ENCODE measurements at places on chromosomes 1 and 21.

- DNase-seq, result peak; percentile 63
Observed at GRCh38 chr1:81954534-81955020, 153.8 kb downstream of the ADGRL2 start.

DNA sequence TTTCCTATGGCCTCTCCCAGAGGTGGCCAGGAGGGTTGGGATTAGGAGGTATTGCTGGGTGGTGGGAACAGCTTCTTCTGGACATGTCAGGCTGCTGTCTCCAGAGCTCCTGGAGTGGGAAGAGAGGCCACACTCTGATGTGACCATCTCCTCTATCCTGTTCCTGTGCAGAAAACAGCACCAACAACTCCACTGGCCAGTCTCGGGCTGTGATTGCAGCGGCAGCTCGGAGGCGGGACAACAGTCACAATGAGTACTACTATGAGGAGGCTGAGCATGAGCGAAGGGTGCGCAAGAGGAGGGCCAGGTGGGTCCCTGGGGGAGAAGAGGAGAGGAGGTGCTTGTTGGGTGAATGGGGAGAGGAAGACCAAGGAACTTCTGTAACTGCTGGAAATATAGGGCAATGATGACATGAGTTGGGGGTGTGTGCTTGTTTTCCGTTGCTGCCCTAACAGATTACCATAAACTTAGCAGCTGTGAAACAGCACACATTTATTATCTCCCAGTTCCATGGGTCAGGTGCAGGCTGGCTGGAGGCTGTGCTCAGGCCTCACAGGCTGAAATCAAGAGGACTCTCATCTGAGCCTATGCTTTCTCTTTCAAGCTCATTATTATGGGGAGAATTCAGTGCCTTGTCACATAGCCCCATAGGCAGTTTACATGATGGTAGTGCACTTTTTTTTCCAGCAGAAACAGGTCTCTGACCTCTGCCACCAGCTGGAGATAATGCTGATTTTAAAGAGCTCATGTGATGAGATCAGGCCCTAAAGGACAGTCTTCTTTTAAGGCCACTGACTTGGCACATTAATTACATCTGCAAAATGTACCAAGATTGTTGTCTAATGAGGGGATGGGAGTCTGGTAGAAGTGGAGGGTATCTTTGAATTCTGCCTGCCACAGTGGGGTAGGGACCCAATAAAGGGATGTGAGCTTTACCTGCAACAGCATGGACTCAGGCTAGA, 20.8 kb downstream of the VANGL2 start:
- no peak for DNase-seq

DNA sequence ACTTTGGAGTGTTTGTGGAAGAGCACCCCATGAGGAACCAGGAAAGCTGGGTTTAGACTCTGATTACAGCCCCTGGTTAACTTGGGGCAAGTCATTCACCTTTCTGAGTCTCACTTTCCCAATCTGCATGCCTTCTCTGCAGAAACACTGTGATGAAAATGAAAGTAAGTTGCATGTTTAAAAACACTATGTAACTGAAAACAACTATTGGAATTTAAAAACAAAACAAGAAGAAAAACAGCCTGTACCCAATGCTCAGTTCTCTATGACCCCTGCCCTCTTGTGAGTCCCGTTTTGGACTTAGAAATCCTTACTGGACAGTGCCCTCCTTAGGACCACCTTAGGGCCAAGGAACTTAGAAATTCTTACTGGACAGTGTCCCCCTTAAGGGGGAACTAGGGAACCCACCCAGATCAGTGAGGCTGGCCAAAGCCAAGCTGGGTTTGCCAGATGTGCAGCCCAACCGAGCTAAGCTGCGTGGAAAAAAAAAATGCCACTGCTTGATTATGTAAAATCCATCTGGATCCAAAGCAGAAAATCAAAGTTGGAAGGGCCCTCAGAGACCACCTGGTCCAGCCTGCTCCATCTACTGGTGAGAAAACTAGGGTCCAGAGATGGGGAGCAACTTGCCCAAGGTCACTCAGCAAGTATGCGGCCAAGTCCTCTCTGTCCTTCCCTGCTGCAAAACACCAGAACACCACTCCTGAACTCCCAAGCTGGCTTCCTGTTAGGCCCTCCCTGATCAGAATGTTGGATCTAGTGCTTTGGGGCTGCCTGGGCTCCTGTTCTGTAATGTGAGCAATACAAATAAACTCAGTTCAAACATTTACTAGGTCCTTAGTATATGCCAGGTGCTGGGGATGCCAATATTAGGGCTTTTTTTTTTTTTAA, 77.7 kb downstream of the MRPL37 start:
- no peak for DNase-seq

DNA sequence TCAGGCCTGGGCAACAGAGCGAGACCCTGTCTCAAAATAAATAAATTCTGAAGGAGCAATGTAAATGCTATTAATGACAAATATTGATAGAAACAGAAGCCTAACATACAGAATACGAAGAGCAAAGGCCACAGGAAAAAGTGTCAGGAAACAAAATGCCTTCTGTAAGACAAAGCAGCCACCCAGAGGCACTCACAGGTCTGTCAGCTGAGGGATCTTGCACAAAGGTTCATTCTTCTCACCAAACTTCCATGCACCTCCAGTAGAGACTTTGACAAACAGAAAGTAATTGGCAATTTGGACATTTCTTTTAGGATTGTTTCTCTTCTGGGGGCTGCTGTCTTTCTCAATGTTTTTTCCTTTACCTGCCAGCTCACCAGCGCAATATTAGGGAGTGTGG, 1.2 kb upstream of the ALDH9A1 start:
- no peak for DNase-seq

- no peak for DNase-seq
Observed at GRCh38 chr1:225572422-225572821, 80.5 kb downstream of the ENAH start.

GRCh38 chr1:59126366-59126765, 170.5 kb upstream of the FGGY start:
- no peak for DNase-seq

DNA sequence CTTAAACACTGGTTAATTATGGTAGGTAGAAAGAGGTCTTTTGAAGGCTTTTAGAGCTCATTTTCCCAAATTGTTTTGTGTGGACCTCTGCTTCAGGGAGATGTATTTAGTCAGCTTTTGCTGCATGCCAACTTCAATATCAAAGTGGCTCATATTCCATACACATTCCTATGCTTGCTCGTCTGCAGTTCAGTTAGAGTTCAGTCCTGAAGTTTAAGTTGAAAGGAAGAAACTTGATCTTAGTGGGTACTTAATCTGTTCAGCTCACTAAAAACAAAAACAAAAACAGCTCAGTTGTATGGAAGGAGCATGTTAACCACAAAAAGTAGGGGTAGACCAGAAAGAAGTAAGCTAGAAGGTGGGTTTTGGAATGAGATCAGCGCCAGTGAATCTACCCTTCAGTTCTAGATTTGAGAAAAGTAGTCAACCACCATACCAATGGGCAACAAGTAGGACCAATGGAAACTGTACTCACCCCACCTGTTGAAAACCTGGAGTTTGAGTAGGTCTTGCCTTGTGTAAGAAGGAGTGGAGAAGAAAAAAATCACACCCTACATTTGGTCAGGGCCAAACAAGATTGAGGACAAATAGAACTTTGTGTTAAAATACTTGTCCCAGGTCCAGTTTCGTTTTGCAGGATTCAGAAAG, 58.0 kb downstream of the LEPR start:
- DNase-seq, result no peak

DNA sequence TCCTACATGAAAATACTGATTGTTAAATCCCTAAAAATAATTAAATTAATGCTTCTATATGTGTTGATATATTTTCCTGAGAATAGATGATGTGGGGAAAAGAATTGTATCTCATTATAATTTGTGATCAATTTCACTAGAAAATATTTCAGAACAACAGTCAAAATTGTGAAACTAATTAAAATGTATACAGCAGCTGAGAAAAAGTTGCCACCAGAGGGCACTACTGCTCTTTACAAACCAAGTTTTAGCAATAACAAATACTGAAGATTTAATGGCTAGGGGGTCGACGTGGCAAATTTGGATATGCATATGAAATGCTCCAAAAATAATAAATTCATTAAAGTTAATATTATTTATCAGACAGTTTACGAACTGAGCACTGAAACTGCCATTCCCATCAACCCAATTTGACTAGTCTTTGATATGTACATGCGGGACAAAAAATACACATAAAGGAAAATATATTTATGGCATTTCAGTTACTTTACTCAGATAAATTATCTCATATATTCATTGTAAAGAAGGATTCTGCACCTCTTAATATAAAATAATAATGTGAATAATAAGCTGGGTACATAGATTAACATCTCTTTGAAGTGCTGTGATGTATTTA, 96.3 kb upstream of the TMPRSS15 start:
- DNase-seq, result peak; percentile 78

DNA sequence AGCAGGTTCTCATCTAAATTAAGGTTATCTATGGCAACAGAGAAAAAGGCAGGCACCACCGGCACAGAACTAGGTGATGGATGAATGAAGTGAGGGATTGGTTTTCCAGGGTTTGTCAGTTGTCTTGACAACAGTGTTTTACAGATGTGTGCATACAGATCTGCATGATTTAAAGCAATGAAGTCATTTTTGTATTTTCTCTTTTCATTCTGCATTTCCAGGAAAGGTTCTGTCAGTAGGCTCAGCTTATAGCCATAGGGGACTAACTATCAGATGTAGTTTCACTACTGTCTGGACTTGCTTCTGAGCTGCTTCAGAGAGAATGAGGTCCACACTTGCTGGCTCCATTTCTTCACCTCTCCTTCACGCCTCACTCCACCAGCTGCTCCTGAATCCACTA, 98.2 kb upstream of the LMO4 start:
- DNase-seq, result no peak

DNA sequence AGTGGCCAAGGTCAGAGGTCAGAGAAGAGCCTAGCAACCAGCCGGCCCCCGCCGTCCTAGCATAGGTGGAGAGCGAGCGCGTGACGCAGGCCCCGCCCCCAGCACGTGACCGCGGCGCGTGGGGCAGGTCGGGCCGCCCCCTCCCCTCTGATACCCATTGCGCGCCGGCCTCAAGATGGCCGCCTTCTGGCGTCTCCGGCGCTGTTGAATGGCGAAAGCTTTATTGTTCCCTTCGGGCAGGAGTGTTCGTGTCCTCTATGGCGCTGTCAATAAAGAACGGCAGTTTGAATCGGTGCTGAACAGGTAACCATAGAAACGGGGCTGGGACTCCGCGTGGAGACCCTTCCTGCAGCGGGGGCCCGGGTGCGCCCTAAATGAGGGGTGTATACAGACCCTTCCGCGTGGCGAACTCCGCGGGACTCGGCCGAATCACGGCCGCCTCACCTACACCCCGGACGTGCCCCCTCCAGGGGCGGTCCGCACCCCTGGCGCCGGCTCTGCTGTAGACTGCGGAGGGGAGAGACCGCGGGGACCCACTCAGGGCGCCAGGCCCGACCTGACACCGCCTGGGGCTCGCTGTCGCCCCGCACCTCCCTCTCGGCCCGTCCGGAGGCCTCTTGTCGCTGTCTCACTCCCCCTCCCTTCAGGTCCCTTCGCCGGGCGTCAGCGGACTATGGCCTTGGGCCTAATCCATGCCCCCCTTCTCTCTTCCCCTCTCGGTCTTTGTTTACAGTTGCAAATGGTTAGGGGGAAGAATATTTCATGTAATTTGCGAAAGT, at the start of gene ZBTB40:
Gene ZBTB40 (plus strand): TSS at position 150 of the 779 bp plus-strand sequence. CDS start 38,098 bp downstream, outside the sequence.
- DNase-seq, result peak; percentile 95

DNA sequence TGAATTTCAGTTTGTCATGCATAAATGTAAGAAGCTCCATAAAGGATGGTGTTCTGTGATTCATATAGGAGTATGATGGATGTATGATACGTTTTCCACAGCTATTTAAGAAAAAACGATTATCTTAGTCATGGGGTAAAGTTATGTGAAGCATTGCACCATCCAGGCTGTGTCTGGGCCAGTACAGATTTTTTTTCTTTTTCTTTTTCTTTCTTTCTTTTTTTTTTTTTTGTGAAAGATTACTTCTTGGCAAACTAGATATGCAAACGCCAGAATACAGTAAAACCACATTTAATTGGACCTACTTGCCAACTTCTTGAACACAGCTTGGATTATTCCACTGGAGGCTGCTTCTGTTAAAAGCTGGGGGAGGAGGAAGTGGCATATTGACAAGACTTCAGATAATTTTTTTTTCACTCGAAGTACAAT, 14.9 kb downstream of the ZBTB18 start:
- no peak for DNase-seq

DNA sequence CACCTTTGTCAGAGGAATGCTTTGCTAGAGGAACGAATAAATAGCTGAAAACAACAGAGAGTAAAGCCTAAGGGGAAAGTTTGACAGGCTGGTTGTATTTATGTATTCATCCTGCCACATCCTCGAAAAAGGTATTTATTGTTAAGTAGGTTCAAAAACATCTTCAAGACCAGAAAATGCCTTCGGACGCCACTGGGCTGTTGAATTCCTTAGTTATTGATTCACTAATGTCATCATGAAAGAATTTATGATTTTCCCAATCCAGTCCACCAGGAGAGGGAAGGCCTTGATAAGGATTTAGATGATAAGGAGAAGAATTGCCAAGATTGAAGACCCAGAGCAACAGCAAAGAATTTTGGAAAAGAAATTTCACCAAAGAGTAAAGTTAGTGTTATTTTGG, 35.2 kb upstream of the MAB21L3 start:
- no peak for DNase-seq

- DNase-seq, result no peak
Observed at GRCh38 chr1:230570724-230571360, 71.4 kb upstream of the COG2 start.

DNA sequence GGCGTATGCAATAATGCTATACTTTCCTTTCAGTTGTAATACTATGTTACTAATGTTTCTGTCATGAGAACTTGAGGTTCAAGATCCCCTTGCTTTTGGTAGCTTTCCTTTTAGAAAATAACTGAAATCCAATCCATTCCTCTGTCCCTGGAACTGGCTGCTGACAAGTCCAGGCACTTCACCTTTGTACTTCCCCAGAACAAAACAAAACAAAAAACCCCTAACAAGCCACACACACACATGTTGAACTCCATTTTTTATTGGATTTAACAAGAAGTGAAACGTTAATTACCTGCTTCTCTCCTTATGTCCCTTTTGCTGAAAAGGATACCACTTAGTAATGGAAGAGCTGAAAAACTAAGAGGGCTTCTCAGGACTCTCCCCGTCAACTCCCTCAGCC, 26.1 kb upstream of the SDC3 start:
- DNase-seq, result no peak

GRCh38 chr1:220552672-220553260, 24.8 kb downstream of the MARK1 start:
- no peak for DNase-seq

GRCh38 chr21:39350094-39351005, 1.5 kb upstream of the HMGN1 start:
- no peak for DNase-seq

DNA sequence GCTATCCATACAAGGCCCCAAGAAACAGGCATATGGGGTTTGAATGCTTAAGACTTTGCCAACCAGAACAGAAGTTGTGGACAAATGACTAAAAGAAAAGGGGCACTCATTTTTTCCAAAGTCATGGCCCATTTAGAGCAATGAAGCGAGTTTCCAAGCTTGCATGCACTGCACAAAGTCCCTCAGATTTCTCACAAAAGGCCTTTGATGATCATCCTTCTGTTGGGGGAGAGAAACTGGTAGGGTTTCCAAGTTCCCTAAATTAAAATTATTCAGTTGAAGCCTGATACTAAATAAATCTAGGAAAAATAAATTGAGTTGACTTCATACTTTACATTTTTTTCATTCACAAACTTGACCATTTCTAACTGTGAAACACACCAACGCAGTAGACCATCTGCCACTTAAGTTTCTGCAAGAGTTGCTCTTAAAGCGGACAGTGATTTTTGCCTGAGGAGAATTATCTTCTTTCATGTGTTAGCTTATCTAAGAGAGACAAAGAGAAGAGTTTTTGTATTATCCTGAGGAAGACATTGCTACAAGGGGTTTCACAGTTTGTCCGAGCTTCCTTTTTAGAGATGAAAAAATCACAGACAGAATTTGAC, 139.2 kb downstream of the SEC16B start:
- DNase-seq, result no peak

- DNase-seq, result no peak
Observed at GRCh38 chr1:69122373-69122772, 445.3 kb upstream of the LRRC7 start.
